T1000 (cell line): ENCODE measurements at places on chromosomes 5 and 9.
A peak's percentile ranks its signal among the peaks of the same experiment; 100 is the strongest.

GRCh38 chr9:30280229-30280900, 2104.1 kb upstream of the ACO1 start:
- no peak for DNase-seq

- no peak for DNase-seq
These were observed 1584.3 kb upstream of the NUDT12 start for GRCh38 chr5:105146867-105147266.

- DNase-seq = no peak
These were observed 115.7 kb downstream of the TRIO start for GRCh38 chr5:14258840-14259239.

GRCh38 chr5:21397693-21398092, 1409.7 kb upstream of the CDH18 start:
- no peak for DNase-seq

- DNase-seq = peak; percentile 84
These were observed 8.3 kb upstream of the TGFBI start for GRCh38 chr5:136020383-136021015.

DNA sequence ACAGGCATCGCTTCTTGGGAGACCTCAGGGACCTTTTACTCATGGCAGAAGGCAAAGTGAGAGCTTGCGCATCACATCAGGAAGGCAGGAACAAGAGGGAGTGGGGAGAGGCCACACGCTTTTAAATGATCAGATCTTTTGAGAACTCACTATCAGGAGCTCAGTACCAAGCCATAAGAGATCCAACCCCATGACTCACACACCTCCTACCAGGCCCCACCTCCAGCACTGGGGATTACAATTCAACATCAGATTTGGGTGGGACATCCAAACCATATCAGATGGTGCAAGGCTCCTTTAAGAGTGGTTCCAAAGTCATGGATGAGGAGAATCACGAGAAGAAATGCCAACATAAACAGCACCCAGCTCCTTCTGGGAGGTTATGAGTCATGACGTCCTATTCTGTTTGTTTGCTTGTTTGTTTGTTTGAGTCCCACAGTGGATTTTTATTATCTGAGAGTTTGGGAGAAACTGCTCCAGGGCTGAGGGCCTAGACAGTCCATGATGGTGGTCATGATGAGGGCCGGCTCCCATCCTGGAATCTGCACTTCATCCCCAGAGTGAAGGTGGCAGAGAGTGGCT, 453.5 kb downstream of the GADD45G start:
- no peak for DNase-seq
